Left forelimb (tissue), 1 donor: ENCODE measurements at places on chromosomes 3 and 15.
A peak's percentile ranks its signal among the peaks of the same experiment; 100 is the strongest.

- no peak for DNase-seq
Observed at GRCh38 chr3:21979706-21980105, 228.7 kb upstream of the ZNF385D start.

DNA sequence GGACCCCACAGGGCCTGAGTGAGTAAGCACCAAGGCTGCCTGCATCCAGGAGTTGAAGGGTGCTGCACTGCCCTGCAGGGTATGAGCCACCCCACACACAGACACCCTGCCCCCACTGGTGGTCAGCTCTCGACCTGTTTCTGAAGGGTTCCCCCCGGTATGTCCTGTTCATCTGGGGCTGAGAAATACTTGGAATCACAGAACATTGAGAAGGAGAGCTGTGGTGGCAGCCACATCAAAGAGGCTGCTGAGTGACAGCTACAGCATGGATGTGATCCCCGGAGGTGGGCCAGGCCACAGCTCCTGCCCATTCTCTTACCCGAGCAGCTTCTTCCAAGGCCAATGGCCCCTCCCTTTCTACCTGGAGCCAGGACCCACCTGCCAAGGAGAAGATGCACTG is 66.4 kb upstream of the PLXNA1 start:
- DNase-seq, result no peak

- DNase-seq, result no peak
Observed at GRCh38 chr3:169965562-169966427, 812 bp upstream of the SEC62 start.

GRCh38 chr3:112736805-112737566 is 96.0 kb upstream of the CCDC80 start:
- no peak for DNase-seq

DNA sequence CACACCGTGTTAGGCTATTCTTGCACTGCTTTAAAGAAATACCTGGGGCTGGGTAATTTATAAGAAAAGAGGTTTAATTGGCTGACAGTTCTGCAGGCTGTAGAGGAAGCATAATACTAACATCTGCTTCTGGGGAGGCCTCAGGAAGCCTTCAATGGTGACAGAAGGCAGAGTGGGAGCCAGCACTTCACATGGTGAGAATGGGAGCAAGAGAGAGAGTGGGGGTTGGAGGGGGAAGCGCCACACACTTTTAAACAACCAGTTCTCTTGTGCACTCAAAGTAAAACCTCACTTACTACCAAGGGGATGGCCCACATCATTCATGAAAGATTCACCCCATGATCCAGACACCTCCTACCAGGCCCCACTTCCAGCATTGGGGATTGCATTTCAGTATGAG is 181.1 kb downstream of the APBA2 start:
- DNase-seq, result no peak

DNA sequence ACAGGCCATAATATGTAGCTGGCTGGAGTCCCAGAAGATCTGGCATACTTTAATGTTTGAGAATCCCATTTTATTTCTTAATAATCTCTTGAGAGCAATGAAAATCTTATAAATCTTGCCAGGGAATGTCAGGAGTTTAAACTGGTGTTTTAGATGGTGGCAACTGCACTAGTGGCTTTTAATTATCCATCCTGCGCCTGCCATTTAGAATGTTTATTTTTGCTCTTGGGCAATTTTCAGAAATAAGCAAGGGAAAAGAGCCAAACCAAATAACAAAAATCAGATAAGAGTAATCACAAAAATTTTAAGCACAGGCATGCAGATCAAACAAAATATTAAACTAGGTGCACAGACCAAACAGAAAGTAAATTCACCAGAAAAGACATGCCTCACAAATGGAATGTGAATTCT is 41.9 kb upstream of the UBP1 start:
- no peak for DNase-seq

DNA sequence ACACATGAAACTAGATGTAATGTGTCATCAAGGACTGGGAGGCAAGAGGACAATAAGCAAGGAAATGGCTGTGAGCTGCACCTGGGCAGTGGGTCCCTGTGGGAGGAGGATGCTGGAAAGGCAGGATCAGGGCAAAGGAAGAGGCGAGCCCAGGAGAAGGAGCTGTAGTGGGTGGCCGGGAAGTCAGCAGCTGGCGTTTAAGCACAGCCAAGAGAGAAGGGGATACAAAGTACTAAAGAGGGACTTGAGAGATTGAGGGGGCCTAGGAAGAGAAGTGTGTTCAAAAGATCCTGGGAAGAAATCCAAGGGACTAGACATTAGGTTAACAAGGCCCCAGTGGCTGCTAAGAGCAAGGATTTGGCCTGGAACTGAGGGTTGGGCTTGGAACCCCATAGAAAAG is 188.5 kb upstream of the SLC24A5 start:
- peak; percentile 77 for DNase-seq

DNA sequence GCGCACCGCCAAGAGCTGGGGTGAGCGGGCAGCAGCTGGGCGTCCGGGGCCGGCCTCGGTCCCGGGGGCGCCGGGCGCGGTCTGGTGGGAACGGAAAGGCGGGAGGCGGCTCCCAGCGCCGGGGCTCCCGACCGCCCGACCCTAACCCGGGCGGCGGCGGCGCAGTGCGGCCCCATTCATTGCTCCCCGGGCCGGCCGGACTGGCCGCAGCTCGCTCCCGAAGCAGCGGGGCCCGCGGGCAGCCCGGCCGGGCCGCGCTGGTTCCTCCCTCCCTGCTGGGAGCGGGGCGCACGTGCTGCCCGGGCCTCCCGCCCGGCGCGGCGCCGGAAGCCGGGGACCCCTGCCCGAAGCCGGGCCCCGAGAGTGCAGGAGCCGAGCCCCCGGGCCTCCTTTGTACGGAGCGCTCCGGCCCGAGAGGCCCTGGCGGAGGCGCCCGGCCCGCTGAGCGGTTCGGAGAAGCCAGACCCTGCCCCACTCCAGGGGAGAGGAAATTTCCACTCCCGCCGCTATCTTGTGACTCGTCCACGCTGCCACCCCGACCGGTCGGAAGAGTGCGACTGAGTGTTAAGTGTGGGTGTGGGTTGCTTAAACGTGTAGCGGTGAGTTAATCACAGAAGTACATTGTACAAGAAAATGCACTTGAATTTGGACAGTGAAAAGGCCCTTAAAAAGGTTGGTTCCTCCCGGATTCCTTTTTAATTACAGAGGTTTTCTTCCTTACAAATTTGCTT is 613 bp downstream of the ATP1B3 start:
- peak; percentile 74 for DNase-seq

DNA sequence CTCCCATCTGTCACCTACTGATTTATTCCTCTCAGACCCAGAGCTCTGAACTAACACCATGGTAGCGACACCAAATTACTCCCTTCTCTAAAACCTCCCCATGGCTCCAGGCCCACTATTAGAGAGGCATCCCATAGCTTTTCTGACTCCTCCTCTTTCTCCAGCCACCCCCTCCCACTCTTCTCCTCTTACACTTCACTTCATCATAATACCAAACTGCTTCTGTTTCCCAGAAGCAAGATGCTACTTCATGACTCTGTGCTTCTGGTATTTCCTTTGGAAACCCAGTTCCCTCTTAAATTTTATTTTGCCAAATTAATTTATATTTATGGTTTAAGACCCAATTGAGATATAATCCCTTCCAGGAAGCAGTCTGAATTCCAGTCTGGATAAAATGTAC is 465.1 kb upstream of the PDZRN3 start:
- DNase-seq, result no peak

GRCh38 chr3:125602752-125603649 is 7.7 kb upstream of the OSBPL11 start:
- DNase-seq, result no peak

- no peak for DNase-seq
Observed at GRCh38 chr15:95259965-95260364, 1028.6 kb downstream of the MCTP2 start.

DNA sequence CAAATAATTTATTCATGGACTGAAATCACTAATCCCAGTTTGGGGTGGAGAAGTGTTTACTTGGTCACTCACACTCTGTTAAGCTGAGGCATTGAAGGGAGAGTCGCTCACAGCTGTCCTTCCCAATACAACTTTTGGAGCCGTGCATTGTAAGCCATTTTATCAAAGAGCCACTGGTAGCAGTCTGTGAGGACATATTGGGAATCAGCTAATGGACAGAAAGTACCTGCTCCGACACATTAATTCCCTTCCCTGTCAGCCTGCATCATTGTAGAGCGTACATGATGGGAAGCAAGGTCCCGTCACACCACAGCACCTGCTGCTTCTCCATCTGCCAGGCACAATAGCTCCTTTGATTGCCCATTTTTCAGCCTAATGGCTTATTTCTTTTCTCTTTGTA is 643.2 kb downstream of the SQOR start:
- DNase-seq, result no peak

GRCh38 chr3:7695049-7695448 is 806.6 kb upstream of the LMCD1 start:
- no peak for DNase-seq

- no peak for DNase-seq
Observed at GRCh38 chr15:64251121-64251520, 88.3 kb upstream of the PPIB start.

- DNase-seq, result no peak
Observed at GRCh38 chr3:46677411-46677726, 16.1 kb downstream of the ALS2CL start.

- DNase-seq, result no peak
Observed at GRCh38 chr15:54576298-54576935, 598.2 kb downstream of the UNC13C start.

- DNase-seq, result no peak
Observed at GRCh38 chr15:57606816-57607215, 15.1 kb downstream of the MYZAP start.

DNA sequence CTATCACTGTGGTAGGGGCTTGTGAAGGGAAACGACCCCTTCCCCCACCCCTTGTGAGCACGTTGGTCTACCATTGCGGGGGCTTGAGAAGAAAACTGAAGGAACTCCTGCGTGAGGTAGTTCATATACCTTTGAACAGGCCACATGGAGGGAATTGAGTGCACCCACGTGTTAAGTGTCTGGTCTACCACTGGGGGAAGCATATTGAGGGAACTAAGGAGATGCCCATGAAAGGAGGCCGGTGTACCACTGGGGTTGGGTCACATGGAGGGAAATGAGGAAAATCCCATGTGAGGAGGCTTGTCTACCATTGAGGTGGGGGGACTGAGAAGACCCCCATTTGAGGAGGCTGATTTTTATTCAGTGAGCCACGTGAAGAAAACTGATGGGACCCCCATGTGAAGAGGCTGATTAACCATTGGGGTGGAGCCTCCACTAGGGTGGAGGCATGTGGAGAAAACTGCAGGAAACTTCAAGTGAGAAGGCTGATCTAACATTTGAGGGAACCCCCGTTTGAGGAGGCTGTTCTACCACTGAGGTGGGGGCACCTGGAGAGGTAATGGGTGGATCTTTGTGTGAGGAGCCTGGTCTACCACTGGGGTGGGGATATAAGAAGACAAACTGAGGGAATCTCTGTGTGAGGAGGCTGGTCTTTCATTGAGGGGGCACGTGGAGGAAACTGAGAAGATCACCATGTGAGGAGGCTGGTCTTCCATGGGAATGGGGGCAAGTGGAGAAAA is 163.2 kb downstream of the FBLN2 start:
- peak; percentile 22 for DNase-seq
